ENCODE measurements at places on chromosomes 6 and 20. TPM values are rescaled to one million over a fixed set of nuclear protein-coding genes. Genes with fewer than 3 reads are reported as not detected.

- H3K4me3 ChIP-seq = no peak overlapping the region
- DNase-seq = no peak
- no peaks in the 10 kb centered on the region for H3K36me3 ChIP-seq
These were observed 189.3 kb downstream of the GRIK2 start for GRCh38 chr6:101582792-101583191.

DNA sequence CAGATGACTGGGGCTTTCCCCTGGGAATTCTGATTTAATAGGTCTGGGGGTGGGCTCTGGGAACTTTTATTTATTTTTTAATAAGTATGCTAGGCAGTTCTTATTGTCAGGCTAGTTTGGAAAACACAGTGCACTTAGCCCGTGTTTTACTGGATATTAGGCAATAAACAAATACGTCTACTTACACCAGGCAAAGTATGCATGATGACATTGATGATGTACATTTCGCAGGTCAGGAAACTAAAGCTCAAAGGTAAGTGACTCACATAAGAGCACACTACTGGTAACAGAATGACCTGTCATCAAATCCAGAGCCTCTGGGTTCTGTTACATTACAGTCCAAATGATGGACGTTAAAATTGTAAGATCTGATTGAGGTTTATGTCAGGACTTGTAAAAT, 144.4 kb upstream of the EXOC2 start:
- H3K36me3 ChIP-seq = no peaks in the 10 kb centered on the region
- 0 out of 2 replicates have a peak, but pooled peaks cover 2% of the 10 kb centered on the region for H3K27me3 ChIP-seq
- H3K4me3 ChIP-seq = no peak overlapping the region

DNA sequence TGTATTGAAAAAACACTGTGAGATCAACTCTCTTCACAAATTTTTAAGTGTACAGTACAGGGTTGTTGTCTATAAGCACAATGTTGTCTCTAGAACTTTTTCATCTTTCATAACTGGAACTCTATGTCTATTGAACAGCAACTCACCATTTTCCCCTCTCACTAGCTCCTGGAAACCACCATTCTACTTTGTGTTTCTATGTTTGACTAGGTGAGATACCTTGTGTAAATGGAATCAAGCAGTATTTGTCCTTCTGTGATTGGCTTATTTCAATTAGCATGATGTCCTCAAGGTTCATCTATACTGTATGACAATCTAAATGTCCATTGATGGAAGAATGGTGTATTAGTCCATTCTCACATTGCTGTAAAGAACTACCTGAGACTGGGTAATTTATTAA, 210.1 kb upstream of the FUT9 start:
- H3K27me3 ChIP-seq = no peaks in the 10 kb centered on the region
- H3K36me3 ChIP-seq = no peaks in the 10 kb centered on the region
- no peak overlapping the region for H3K4me3 ChIP-seq
- H3K27ac ChIP-seq = no peak overlapping the region
- no peak for DNase-seq
- no peaks in the 10 kb centered on the region for H3K4me1 ChIP-seq

GRCh38 chr6:148617530-148617929, 129.3 kb upstream of the UST start:
- no peak for DNase-seq
- H3K27me3 ChIP-seq = no peaks in the 10 kb centered on the region
- peaks cover 20% of the 10 kb centered on the region for H3K4me1 ChIP-seq
- no peaks in the 10 kb centered on the region for H3K36me3 ChIP-seq
- no peak overlapping the region for H3K27ac ChIP-seq

Gene ZNF512B
- 23.9 TPM for total RNA-seq

Gene CGA
- not detected for total RNA-seq

Gene CEP57L1
- 13.9 TPM for total RNA-seq

Gene LIN28B
- 0.05 TPM for total RNA-seq
